Dermis blood vessel endothelial cell (primary cell): ENCODE measurements at places on chromosomes 3 and 15. TPM values are rescaled to one million over a fixed set of nuclear protein-coding genes. Genes with fewer than 3 reads are reported as not detected.

SPRED1 gene
- 14.4 and 15.8 TPM in 2 replicates for total RNA-seq

- DNase-seq: peak; percentile 72
These were observed 79.6 kb downstream of the MLH1 start for GRCh38 chr3:37072892-37073291.

- DNase-seq: peak; percentile 28
These were observed 41.4 kb downstream of the CD200 start for GRCh38 chr3:112374333-112374734.

GRCh38 chr3:39180183-39180545 is 12.2 kb downstream of the XIRP1 start:
- DNase-seq: no peak

DNA sequence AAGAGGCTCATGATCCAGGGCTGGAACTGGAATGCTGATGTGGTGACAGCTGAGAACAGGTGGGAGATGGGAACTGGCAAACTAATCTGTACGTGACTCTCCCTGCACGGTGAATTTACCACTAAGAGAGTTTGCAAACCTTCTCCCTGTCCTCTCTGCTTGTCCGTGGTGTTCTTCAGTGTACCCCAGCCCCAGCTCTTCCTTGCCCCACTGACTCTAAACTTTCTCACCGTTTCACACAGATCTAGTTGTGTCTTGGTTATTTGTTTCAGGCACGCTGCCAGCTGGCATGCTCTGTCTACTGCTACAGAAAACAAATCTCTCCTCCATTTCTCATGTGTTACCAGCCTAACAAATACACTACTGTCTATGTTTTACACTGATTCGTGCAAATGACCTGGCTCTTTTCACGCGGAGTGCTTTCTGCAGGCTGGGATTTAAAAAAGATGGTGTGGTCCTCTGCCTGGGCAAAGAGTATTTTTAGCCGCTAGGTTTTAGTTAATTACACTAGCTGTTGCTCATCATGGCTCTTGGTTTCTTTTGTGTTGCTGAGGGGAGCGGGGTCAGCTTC is 192.7 kb upstream of the LRIG1 start:
- DNase-seq: no peak

- DNase-seq: no peak
These were observed 74.0 kb downstream of the HERC1 start for GRCh38 chr15:63759752-63760151.

GRCh38 chr3:161600173-161600572 is 103.6 kb downstream of the OTOL1 start:
- no peak for DNase-seq

DNA sequence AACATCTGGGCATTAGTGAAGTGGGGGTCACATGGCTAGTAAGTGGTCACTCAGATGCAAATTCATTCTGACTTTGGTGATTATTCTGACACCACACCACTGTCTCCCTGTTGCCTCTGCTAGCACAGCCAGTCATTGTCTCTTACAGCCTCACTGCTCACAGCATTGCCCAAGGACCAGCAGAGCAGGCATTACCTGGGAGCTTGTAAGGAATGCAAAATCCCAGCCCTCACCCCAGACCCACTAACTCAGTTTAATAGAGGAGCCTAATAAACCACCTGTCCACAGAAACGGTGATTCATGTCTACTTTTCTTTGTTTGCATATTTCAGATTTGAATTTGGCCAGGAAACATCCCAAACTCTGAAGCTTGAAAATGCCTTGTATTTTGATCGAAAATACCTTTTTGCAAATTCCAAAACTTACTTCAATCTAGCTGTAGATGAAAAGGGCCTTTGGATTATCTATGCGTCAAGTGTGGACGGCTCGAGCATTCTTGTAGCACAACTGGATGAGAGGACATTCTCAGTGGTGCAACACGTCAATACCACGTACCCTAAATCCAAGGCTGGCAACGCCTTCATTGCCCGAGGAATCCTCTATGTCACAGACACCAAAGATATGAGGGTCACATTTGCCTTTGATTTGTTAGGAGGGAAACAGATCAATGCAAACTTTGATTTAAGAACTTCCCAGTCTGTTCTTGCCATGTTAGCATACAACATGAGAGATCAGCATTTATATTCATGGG is 62.7 kb downstream of the GLDN start:
- DNase-seq: no peak
